ENCODE measurements at places on chromosomes 6 and 20.

GRCh38 chr20:31516651-31517050, 2.4 kb downstream of the HM13 start:
- DNase-seq = no peak

DNA sequence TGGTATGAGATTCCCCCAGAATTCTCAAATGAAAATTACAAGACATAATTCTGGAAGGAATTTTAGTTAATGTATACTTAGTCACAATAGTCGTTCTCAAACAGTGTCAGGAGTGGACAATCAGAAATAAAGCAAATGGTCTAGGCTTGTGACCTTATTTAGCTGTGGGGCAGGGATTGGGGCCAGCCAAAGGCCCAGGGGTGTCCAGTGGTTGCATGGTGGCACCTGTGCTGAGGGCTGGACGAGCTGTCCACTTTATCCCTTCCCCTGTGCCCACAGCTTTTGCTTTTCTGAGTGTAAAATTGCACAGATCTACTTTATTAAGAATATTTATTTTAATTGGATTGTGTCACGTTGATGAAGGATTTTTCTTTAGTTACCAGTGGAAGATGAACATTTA, 195.0 kb downstream of the ARID1B start:
- no peak for DNase-seq

- DNase-seq = no peak
Measured at GRCh38 chr6:109239651-109240321, 142.5 kb downstream of the CD164 start.

GRCh38 chr6:145860562-145860961, 46.0 kb upstream of the FBXO30 start:
- DNase-seq = no peak

DNA sequence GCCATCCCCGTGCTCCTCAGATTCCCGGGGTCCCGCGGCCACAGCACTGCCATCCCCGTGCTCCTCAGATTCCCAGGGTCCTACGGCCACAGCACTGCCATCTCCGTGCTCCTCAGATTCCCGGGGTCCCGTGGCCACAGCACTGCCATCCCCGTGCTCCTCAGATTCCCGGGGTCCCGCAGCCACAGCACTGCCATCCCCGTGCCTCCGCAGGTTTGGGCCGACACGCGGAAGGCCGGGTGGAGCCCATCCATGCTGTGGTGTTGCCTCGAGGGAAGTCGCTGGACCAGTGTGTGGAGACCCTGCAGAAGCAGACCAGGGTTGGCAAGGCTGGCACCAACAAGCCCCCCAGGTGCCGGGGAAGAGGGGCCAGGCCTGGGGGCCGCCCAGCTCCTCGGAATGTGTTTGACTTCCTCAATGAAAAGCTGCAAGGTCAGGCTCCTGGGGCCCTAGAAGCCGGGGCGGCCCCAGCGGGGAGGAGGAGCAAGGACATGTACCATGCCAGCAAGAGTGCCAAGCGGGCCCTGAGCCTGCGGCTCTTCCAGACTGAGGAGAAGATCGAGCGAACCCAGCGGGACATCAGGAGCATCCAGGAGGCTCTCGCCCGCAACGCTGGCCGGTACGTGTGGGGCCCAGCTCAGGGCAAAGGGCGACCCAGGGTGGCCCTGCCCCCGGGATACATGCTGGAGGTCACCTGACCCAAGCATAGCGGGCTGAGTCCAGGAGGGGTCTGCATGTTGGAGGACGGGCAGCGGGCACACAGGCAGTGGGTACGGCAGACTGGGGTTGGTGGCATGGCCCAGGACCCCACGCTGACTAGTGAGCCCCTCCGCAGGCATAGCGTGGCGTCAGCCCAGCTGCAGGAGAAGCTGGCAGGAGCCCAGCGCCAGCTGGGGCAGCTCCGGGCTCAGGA, 1.3 kb upstream of the LIME1 start:
- no peak for DNase-seq

- DNase-seq = no peak
Measured at GRCh38 chr20:40481337-40481736, 207.7 kb downstream of the MAFB start.

GRCh38 chr6:168442646-168443045, 1.7 kb downstream of the SMOC2 start:
- DNase-seq = no peak

DNA sequence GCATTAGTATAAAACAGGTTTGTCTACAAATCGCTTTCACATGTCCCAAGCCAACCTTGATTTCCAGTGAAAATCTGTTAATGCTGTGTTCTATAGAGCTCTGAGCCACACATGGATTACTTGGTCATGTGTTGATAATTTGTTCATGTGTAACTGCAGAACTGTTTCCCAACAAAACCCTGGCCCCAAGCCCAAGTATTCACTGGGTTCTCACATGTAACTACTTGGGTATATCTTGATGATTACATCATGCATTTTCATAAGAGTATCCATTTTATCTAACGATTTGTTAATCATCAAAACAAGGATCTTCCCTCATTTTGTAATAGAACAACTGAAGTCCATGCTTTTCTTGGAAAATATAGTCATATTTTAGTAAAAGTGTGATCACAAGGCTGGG, 657.6 kb downstream of the PRKN start:
- no peak for DNase-seq
